ENCODE measurements at places on chromosomes 11 and 22. TPM values are rescaled to one million over a fixed set of nuclear protein-coding genes. Genes with fewer than 3 reads are reported as not detected.

- DNase-seq, result no peak
These were observed 62.5 kb upstream of the SORL1-AS1 start for GRCh38 chr11:121515335-121515671.

- DNase-seq, result no peak
These were observed 288.1 kb downstream of the DYNC2H1 start for GRCh38 chr11:103397369-103397768.

- no peak for DNase-seq
These were observed 62.7 kb downstream of the LIF start for GRCh38 chr22:30183861-30184278.

DNA sequence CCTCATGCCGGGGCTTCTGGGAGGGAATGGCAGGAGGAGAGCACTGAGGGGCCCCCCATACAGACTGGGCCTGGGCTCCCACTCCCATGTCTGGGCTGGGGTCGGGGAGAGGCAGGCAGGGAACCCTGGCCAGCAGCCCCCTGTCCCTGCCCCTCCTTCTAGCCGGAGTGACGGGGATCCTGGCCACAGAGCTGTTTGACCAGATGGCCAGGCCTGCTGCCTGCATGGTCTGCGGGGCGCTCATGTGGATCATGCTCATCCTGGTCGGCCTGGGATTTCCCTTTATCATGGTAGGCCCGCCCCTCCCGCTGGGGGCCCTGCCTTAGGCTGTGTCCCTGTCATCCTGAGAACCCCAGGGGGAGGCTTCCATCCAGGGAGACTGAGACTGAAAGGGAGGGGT, 10.0 kb upstream of the MIF start:
- no peak for DNase-seq

The BEST1 gene
- total RNA-seq, result 0.96 TPM

The ASRGL1 gene
- total RNA-seq, result 50.1 TPM
